Heart left ventricle (tissue), 16 donors: ENCODE measurements at places on chromosomes 16 and 17. TPM values are rescaled to one million over a fixed set of nuclear protein-coding genes. Genes with fewer than 3 reads are reported as not detected.

Gene ARHGDIA
- polyA plus RNA-seq = 296 TPM

Gene NGFR
- polyA plus RNA-seq = 4.6 TPM

Gene CBFA2T3
- polyA plus RNA-seq = 5.5 TPM

Gene SLC5A11
- polyA plus RNA-seq = not detected

Gene TRIM65
- 7.5 TPM for polyA plus RNA-seq

Gene PPP1R27
- not detected for polyA plus RNA-seq

Gene KRT28
- polyA plus RNA-seq = not detected

Gene SLC12A3
- not detected for polyA plus RNA-seq

Gene AGRP
- not detected for polyA plus RNA-seq

Gene BLMH
- 5.3 TPM for polyA plus RNA-seq

Gene TAC4
- not detected for polyA plus RNA-seq

Gene PRDM7
- not detected for polyA plus RNA-seq

Gene ABCA6
- polyA plus RNA-seq = 5.7 TPM

Gene NLGN2
- polyA plus RNA-seq = 3.5 TPM

Gene TBC1D16
- 5.3 TPM for polyA plus RNA-seq

Gene TGFB1I1
- polyA plus RNA-seq = 14.1 TPM

Gene ADAD2
- 1.2 TPM for polyA plus RNA-seq

Gene ORMDL3
- 64.0 TPM for polyA plus RNA-seq

Gene TEDC2
- polyA plus RNA-seq = 0.46 TPM

Gene RARA
- 22.0 TPM for polyA plus RNA-seq

Gene KRTAP2-2
- polyA plus RNA-seq = not detected

Gene EXOC3L1
- polyA plus RNA-seq = 7.0 TPM

Gene SLFN5
- polyA plus RNA-seq = 3.8 TPM

Gene HOXB8
- not detected for polyA plus RNA-seq

Gene ITGB3
- polyA plus RNA-seq = 5.0 TPM

Gene LDAF1
- polyA plus RNA-seq = 31.0 TPM

Gene CD300E
- 1.1 TPM for polyA plus RNA-seq

Gene USP32
- polyA plus RNA-seq = 9.8 TPM

Gene MT1A
- 8.4 TPM for polyA plus RNA-seq

Gene TPSB2
- polyA plus RNA-seq = 2.0 TPM
